ENCODE measurements at places on chromosomes 4 and X.

- no peak overlapping the region for H3K4me3 ChIP-seq
- H3K4me1 ChIP-seq = no peaks in the 10 kb centered on the region
- no peak for DNase-seq
These were observed 155.8 kb upstream of the HAND2 start for GRCh38 chr4:173685831-173686210.

GRCh38 chr4:184756399-184756798, 22.5 kb upstream of the CENPU start:
- no peak overlapping the region for H3K4me3 ChIP-seq
- no peak for DNase-seq
- no peaks in the 10 kb centered on the region for H3K27me3 ChIP-seq
- H3K27ac ChIP-seq = no peak overlapping the region
- H3K36me3 ChIP-seq = peaks cover 41% of the 10 kb centered on the region

GRCh38 chr4:185224597-185224996, 15.2 kb downstream of the SNX25 start:
- no peak for DNase-seq
- H3K4me1 ChIP-seq = peaks cover 6% of the 10 kb centered on the region
- no peak overlapping the region for H3K27ac ChIP-seq
- no peaks in the 10 kb centered on the region for H3K36me3 ChIP-seq

DNA sequence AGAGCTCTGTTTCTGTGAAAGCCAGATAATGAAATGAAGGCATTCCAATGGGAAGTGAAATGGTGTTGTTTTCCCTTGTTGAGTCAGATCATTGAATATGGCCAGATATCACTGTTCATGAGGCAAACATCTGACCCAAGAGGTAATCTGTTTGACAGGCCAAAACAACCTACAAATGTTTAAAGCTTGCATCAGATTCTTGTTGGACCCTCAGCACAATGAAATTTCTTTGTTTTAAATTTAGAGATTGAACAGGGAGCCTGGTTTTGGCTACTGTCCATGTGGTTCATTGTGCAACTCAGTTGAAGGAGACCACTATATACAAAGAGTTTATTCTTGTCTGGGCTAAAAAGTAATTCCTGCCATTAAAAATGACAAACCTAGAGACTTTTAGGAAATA, 159.1 kb downstream of the AFF2 start:
- no peak overlapping the region for H3K27ac ChIP-seq
- no peaks in the 10 kb centered on the region for H3K4me1 ChIP-seq
- H3K27me3 ChIP-seq = no peaks in the 10 kb centered on the region
- H3K36me3 ChIP-seq = no peaks in the 10 kb centered on the region
- no peak overlapping the region for H3K4me3 ChIP-seq

- peak overlapping the region; percentile 44 for H3K4me3 ChIP-seq
- H3K27ac ChIP-seq = no peak overlapping the region
- H3K36me3 ChIP-seq = no peaks in the 10 kb centered on the region
- peaks cover 94% of the 10 kb centered on the region for H3K27me3 ChIP-seq
- no peak for DNase-seq
These were observed 14.0 kb upstream of the PITX2 start for GRCh38 chr4:110636680-110637407.

DNA sequence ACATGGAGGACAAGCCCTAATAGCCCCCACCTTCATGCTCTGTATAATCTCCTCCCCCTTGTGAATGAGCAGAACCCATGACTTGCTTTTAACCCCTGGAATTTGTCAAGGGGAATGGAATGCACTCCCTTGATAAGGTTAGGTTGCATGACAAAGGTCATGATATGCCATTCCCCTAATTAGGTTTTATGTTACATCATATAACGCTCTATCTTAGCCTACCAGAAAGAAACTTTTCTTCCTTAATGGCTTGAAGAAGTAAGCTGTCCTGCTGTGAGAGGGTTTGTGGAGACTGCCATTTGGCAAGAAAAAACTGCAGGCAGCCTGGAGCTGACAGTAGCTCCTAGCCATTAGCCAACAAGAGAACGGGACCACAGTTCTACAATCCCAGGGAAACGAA, 399.8 kb upstream of the MAD2L1 start:
- no peaks in the 10 kb centered on the region for H3K4me1 ChIP-seq
- H3K36me3 ChIP-seq = no peaks in the 10 kb centered on the region
- no peak overlapping the region for H3K27ac ChIP-seq
- DNase-seq = no peak
- H3K27me3 ChIP-seq = no peaks in the 10 kb centered on the region

DNA sequence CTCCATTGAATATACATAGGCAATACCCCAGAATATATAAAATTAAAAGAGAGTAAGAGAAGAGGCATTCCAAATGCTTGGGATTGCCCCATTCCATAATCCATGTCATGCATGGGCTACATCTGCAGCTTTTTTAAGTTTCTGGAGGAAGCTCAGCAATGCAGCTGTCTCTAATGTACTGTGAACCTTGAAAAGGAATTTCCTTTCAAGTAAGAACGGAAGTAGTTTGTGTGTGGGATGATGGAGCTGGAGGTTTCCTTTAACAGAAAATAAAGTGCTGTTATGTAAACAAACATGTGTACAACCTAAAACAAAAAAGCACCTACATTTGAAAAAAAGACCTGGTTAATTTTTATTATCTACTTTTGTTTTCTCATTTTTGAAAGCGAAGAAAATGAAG, 303.5 kb downstream of the BMPR1B start:
- H3K4me1 ChIP-seq = peaks cover 3% of the 10 kb centered on the region
- H3K27me3 ChIP-seq = no peaks in the 10 kb centered on the region
- DNase-seq = no peak
- no peak overlapping the region for H3K27ac ChIP-seq
- H3K4me3 ChIP-seq = no peak overlapping the region

- no peak for DNase-seq
- no peaks in the 10 kb centered on the region for H3K27me3 ChIP-seq
- no peaks in the 10 kb centered on the region for H3K36me3 ChIP-seq
- no peak overlapping the region for H3K4me3 ChIP-seq
These were observed 123.2 kb downstream of the ELOVL6 start for GRCh38 chr4:110075083-110075738.

Data from spleen (tissue), 13 donors.